ENCODE measurements at places on chromosomes 4 and X.

DNA sequence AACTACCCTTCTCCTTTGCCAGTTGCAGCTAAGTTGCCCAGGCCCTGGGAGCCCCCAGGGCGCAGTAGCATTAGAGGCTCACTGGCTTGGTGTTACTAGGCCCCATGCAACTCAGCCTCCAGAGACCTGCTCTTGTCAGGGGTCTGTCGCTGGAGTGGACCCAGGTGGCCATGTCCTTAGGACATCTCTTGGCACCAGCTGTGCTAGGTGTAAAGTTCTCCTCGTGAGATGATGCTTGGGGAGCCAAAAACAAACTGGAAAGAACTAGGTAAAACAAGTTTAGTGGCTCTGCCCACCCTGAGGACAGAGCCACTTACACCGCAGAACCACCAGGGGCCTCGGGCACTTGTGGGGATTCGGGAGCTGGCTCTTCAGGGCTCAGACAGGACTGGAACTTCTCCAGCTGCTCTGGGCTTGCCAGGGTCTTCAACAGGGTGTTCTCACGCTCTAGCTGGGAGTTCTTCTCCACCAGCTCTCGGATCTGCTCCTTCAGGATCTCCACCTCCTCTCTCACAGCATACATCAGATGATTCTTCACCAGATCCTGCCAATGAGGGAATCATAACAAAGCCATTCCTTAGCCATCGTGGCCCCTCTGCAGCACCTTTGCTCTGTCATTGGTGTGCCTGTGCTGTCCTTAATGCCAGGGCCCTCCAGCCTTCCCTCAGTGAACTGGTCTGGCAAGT lies 61.2 kb downstream of the TSC22D3 start:
- no peak for DNase-seq

DNA sequence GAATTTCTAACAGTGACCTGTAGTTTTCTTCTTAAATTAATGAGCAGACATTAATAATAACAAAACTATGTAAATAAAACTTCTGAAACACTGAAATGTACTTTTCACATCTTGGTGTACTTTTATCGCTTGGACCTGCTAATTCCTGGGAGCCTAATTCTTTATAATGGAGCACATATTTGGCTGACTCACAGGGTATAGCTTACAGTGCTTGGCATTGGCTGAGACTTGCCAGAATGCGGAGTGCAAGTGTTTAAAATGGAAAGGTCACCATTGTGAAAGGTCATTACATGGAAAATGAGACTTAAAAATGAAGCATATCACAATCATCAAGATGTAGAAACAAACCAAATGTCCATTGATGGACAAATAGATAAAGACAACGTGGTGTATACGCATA lies 137.3 kb upstream of the PDLIM3 start:
- no peak for DNase-seq

DNA sequence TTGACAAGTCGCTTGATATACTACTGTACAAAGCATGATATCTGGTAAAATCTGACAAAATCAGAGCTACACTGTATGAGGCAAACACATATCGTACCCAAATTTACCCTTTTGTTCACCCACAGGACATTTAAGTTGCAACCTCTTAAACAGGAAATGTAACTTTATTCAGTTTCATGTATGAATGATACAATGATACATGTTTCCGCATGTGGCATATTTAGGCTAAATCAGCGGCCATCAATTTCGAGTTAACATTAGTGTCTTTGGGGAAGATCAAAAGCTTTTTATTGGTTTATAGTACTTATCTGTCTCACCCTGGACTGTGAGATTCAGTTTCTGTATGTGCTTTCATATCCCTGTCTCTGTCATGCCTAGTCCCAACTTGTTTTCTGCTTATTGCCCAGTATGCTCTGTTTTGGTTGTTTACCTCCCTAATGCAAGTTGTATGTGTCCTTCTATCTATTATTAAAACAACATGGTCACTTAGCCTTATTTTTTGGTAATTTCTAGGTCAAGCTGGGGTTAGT lies 97.3 kb upstream of the HPRT1 start:
- DNase-seq: no peak

GRCh38 chrX:3129256-3129655 lies 88.0 kb downstream of the ARSF start:
- DNase-seq: no peak

DNA sequence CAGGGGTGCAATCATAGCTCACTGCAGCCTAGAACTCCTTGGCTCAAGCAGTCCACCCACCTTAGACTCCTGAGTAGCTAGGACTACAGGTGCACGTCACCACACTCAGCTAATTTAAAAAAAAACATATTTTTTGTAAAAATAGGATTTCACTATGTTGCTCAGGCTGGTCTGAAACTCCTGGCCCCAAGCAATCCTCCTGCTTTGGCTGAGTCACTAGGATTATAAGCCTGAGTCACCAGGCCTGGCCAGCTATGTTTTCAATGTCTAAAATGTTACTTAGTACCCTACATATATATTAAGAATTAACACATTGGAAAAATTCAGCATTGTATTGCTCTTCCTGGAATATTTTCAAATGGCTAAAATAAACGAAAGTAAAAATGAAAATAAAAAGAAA lies 37.5 kb downstream of the PNPLA4 start:
- no peak for DNase-seq

DNA sequence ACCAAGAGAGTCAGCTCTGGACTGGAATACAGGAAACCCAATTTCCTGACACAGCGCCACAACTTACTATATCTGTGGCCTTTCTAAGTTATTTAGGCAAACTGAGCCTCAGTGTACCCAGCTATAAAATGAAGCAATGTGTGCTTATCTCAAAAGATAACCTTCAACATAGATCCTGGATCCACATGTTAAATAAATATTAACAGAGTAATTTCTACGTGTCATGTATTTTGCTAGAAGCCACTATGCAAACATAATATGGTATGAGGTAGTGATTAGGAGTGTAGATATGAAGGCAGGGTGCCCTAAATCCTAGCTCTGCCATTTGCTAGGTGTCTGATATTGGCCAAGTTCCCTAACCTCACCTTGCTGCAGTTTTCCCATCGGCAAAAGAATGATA lies 527.0 kb downstream of the RAB28 start:
- DNase-seq: no peak

- no peak for DNase-seq
Measured at GRCh38 chrX:105190252-105190853, 30.1 kb downstream of the TEX13A start.

DNA sequence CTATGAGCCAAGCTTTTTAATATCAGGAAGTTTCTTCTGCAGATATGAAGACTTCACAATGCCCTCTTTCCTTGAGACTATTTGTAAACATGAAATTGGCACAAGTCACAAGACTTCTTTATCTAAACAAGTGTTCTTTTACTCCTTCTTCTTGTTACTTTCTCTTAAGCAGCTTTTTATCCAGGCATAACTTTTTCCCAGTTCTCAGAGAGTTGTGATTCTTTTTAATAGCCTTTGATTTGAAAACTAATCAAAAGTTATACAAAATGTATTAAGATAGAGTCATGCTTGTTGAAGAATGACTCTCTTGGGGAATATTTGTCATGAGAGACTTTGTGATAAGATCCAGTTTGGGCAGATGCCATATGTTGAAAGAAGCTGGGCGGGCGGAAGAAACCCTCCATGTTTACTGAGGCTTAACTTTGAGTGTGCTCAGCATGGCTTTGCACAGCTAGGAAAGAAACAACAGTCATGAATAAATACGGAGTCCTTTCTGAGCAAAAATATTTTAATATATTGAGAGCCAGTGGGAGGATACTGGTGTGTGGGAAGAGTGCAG lies 39.3 kb downstream of the SYTL5 start:
- no peak for DNase-seq

DNA sequence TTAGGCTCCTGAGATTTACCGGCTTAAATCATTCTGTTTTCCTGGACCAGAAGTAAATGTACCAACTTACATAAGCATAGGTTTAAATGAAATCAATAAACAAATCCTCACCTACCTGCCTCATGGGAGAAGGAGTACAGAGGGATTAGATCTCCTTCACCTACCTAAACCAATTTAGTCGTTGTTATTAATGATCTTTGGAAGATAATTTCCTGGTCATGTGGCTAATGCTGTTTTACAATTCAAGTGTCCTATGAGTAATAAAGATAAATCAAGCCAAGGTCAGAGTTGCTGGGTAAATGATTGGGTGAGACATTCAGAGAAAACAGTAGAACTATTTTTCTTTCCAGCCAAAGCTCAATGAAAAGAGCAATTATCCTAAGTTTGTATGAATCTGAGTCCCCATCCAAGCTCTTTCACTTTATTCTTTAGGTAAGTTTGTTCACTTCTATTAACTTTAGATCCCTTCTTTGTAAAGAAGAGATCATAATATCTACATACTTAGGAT lies 423.0 kb upstream of the FAM241A start:
- DNase-seq: no peak

- DNase-seq: no peak
Measured at GRCh38 chr4:157739242-157739641, 433.6 kb downstream of the GASK1B start.

GRCh38 chr4:122705009-122705408 lies 27.5 kb upstream of the BBS12 start:
- no peak for DNase-seq

- DNase-seq: no peak
Measured at GRCh38 chrX:105837232-105837631, 14.9 kb downstream of the NRK start.

- no peak for DNase-seq
Measured at GRCh38 chrX:22788221-22788620, 211.5 kb upstream of the DDX53 start.

DNA sequence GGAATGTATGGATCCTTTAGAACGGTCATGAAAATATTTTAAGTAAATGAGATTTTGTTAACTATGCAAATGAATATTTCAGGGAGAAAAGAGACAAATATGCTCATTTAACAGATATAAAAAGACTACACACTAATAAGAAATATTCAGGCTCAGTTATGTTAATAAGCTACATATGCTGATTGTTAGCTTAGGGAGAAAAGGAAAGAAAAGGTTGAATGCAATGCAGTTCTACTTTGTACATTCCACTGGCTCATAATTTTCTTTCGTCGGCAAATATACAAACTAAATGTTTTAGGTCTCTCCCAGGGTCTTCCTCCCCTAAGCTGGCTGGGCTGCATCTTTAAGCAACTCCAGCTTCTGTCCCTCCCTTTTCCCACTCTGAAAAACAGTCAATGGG lies 2.7 kb upstream of the RTL3 start:
- no peak for DNase-seq

GRCh38 chr4:17068891-17069290 lies 170.4 kb upstream of the LDB2 start:
- no peak for DNase-seq

- DNase-seq: no peak
Measured at GRCh38 chr4:108486046-108486445, 134.3 kb upstream of the RPL34 start.

DNA sequence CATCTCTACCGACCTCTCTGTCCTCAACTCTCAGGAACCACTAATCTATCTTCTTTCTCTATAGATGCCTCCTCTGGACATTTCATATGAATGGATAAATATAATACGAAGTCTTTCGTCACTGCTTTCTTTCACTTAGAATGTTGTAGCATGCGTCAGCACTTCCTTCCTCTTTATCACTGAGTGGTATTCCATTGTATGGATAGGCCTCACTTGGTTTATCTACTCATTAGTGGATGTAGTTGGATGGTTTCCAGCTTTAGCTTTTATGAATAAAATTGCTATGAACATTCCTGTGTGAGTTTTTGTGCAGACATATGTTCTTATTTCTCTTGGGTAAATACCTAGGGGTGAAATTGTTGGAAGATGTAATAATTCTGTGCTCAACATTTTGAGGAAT lies 528.2 kb upstream of the FAT1 start:
- no peak for DNase-seq

DNA sequence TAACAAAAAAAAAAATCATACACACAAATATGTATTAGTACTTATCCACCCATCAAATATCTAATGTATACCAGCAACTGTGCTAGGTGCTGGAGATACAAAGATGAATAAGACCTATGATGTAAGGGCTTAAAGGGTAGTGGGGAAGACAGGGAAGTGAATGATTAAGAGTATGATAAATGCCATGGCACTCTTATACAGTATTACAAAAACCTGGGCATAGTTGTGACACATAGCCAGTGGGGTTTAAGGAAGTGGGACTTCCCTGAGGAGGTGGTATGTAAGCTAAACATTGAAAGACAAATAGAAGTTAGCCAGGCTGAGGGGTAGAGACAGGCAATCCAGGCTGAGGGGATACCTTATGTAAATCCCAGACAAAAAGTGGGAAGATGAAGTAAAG lies 23.5 kb downstream of the CHM start:
- DNase-seq: no peak

GRCh38 chrX:16319929-16320328 lies 152.6 kb downstream of the MAGEB17 start:
- DNase-seq: no peak

DNA sequence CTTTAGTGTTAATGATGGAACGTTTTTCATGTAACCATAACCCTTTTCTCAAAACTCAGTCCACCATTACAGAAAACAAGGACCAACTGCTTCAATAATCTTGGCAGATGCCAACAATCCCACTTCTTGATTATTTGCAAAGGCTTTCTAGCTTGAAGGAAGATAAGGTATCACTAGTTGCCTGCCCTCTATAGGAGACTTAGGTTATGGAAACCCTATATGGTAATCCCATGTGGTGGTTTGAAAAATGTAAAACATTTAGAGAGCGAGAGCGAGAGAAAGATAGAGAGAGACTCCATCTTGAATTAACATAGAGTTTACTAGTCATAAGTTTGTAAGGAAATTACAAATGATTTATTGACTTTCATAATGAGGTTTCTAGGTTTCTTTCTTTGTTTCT lies 1627.5 kb upstream of the TENM3 start:
- DNase-seq: no peak

Data from NCI-H2081 treated with DMSO at 0.1 percent for 48 hours (cell line).